NCI-H1105 treated with DMSO at 0.1 percent for 48 hours (cell line): ENCODE measurements at places on chromosomes 12 and 14.

DNA sequence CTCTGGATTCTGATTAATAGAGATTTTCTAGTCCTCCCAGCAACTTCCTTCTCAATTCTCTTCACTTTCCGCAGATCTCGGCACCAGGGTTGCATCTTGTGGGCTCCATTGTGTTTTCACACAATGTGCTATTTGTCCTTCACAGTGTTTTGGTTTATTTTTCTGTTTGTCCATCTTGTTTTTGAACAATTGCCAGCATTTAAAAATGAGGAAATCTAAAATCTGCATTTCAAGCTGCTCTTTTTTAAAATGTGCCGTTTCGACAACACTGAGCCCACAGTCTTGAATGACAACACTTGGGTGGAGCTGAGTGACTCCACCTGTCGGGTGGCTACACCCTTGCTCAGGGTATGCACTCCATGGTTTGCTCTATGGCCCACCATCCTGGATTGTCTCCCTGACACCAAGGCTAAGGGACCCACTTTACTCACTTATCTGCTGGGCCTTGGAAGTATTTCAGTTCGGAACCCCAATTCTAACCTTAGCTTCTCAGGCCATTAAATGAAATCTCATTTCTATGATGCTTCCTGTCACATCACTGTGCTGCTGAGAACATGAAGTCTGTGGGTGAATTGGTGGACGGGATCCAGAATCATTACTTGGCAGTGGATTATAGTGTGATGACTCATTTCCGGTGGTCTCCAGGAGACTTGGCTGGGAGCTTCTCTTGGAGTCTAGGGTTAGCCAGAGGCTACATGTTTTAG, 3.4 kb upstream of the MYRFL start:
- peak; percentile 70 for DNase-seq

GRCh38 chr12:26872625-26873024, 39.6 kb upstream of the ITPR2 start:
- DNase-seq = peak; percentile 89

GRCh38 chr12:45338272-45338671, 122.4 kb downstream of the ANO6 start:
- DNase-seq = peak; percentile 23

DNA sequence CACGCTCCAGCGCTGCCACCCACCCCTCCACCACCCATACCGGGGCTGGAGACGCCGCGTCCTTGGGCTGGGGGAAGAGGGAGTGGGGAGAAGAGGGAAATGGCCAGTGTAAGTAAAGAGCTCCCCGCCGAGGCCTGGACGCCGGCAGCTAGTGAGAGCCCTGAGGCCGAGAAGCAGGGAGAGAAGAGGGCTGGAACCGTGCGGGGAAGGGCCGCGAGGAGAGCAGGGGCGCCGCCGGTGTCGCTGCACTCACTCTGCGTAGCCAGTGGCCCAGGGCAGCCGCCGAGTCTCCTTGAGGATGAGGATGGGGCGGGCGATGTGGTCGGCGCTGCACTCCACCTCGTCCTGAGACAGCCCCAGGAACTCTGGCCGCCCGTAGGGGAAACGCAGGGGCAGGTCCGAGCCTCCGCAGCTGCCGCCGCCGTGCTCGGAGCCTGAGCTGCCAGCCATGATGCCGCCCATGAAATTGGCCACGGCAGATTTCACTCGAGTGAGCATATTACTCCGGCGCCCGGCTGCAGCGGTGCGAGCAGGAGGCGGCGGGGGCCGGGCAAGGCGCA, 631 bp downstream of the PPM1H start:
- DNase-seq = peak; percentile 57

- no peak for DNase-seq
These were observed 8.0 kb downstream of the LRRC74A start for GRCh38 chr14:76834241-76834661.

GRCh38 chr14:51962711-51963110, 26.6 kb upstream of the RTRAF start:
- DNase-seq = no peak

GRCh38 chr14:74919421-74920165, 3.5 kb downstream of the RPS6KL1 start:
- DNase-seq = no peak

GRCh38 chr14:101518611-101519473, 42.5 kb upstream of the DIO3 start:
- DNase-seq = no peak

DNA sequence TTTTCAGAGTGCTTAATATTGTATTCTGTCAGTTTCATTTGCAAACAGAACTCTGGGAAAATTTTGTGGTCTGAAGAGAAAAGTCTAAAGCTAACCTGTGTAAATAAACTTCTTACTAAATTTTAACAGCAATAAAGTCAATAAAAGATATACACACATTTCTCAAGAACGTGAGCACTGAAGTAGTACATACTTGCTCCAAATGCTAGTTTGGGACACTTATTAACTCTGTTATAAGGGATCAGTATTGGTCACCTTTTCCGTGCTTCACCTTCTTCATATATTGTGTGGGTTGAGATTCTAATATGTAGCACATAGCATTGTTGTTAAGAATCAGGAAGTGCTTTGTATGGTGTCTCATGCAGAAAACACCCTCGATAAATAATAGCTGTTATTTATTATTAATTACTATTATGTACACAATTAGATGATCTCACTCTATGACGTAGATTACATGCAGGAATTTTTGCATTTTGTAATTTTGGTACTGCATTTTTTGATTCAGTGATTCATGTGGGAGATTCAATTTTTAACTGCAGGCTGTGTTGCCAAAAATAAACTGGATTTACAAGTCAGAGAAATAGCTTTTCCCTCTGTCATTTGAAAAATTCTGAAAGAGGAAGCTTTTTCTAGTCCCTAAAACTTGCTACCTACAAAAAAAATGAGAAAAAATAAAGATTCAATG, 300.9 kb downstream of the ACSS3 start:
- no peak for DNase-seq

DNA sequence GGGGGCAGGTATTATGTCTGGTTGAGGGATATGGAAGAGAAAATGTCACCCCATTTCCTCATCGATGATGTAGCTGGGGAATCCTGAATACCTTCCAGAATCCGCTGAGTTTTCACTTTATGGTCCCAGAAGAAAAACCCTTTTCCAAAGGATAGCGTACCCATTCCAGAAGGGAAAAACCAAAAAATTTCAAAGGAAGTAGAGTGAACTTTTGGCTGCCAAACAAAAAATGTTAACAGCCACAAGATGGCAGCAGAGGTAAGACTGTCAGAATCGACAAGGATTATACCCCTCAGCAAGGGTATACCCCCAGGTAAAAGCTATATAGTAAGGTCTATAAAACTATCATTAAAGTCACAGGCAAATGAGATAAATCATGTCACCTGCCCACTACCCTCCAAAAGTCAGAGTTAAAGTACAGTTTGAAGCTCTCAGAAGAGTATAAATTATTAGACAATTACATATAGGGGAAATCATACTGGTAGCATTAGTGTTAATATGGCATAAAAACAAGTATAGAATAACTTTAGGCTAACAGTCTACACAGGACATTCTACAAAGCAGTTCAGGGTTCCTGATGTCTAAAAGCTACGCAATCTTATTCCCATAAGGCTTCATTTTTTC, 18.0 kb downstream of the ACIN1 start:
- no peak for DNase-seq

- no peak for DNase-seq
These were observed 49.0 kb upstream of the TMEM263 start for GRCh38 chr12:106906715-106907114.
